ENCODE measurements at places on chromosomes 6 and 20. TPM values are rescaled to one million over a fixed set of nuclear protein-coding genes. Genes with fewer than 3 reads are reported as not detected.
A peak's percentile ranks its signal among the peaks of the same experiment; 100 is the strongest.

- DNase-seq, result no peak
These were observed 76.0 kb upstream of the ADTRP start for GRCh38 chr6:11854408-11855165.

DNA sequence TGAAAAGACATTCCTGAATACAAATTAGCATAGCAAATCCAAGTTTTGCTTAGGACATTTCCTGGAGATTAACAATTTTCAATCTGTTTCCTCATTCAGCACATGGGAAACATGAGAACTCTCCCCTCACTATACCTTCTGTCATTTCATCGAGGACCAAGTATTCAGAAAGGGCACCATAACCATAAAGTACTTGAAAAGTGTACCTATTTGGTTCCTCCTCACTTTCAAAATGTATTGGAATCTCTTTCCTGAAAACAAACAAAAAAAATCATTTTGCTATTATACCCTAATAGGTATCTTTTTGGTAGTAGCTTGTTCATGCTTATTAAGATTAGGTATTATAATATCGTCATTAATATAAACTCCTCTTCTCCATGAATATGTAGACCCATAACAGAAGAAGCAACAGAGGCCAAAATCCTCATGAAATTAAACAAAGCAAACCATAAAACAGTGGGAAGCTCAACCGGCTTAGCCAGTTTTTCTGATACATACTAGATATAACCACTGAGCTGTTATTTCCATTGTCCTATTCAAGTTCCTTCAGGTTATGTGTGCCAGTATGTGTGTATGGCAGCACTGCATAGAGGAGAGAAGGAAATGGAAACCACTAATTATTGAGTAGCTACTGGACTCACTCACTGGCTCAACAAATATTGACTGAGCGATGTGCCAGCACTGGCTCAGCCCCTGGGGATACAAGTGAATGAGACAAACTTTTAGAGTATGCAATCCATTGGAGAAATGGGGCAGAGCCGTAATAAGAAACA, 274.0 kb downstream of the MAFB start:
- DNase-seq, result no peak

- no peak for DNase-seq
These were observed 86.4 kb downstream of the OLIG3 start for GRCh38 chr6:137407816-137408215.

DNA sequence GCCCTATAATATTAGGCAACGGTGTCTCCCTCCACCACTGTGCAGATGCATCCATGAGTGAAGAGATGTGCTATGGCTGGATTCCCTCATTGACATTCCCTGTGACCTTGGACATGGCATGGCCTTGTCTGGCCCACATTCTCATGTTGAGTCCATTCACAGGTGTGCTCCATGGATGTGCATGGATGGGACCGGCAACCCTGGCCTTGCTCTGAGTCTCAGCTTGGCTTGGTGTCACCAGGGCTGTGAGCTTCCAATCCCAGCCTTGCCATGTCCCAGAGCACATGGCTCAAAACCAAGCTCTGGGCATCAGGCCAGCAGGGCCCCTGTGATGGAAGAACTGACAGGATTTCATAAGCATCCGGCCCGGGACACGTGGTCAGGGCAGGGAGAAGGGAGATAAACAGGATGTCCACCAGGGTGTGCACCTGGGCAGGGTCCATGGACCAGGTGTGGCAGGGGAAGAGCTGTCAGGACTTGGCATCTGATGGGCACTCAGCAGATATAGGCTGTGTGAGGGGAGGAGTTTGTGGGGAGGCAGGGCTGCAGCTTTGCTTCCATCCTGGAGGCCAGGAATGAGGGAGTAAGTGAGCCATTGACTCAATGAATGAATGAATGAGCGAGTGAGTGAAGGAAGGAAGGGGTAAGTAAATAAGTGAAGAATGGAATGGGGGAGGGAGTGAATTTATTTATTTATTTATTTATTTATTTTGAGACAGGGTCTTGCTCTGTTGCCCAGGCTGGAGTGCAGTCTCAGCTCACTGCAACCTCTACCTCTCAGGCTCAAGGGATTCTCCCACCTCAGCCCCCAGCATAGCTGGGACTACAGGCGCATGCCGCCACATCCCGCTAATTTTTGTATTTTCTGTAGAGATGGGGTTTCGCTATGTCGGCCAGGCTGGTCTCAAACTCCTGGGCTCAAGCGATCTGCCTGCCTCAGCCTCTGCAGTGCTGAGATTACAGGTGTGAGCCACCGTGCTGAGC, 15.7 kb downstream of the NRSN2 start:
- DNase-seq, result peak; percentile 92

DNA sequence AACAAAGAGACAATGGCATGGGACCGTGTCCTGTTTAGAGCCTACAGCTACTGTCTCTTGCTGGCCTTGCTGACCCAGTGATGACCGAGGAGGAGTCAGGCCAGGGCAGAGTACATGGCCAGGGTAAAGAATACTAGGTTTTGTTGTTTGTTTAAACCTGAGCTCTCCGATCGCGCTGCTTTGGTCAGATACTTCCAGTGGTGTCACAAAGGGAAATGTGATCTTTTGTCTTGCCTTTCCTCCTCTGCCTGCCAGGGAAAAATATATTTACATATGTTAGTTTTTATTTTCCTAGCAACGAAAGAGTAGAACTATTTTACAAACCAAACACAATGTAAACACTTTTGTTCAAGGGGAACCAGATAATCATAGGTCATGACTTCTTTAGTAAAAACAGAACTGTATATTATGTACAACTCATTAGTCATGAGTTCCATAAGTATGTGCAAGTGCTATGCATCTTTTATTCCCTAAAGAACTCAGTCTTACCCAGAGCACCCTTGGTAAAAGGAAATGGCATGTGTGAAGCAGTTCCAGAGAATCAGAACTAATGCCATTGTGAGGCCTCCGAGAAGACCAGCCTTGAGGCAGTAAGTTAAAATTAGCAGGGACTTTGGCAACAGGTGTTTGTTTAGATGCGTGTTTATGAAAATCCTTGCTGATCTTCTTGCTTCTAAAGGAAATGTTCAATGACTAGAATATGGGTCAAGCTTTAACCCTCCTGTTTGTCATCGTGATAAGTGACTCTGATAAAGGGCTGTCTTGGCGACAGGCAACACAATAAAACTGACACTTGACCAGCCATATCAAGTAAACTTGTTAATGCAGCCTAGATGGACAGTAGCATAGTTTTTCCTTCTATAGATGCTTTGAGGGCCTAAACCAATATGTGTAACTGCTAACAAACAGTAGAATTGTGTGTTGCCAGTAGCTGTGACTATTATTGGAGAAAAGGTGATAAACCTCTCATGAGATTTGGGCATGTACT, 204.6 kb downstream of the NKAIN2 start:
- no peak for DNase-seq

The SRMS gene
- not detected for total RNA-seq

- no peak for DNase-seq
These were observed 120.7 kb upstream of the ADGRF1 start for GRCh38 chr6:47162793-47163192.

The CLVS2 gene
- total RNA-seq, result not detected

The EYA2 gene
- total RNA-seq, result 9.1 TPM

The USP49 gene
- total RNA-seq, result 2.7 TPM

The DZANK1 gene
- total RNA-seq, result 1.9 TPM

DNA sequence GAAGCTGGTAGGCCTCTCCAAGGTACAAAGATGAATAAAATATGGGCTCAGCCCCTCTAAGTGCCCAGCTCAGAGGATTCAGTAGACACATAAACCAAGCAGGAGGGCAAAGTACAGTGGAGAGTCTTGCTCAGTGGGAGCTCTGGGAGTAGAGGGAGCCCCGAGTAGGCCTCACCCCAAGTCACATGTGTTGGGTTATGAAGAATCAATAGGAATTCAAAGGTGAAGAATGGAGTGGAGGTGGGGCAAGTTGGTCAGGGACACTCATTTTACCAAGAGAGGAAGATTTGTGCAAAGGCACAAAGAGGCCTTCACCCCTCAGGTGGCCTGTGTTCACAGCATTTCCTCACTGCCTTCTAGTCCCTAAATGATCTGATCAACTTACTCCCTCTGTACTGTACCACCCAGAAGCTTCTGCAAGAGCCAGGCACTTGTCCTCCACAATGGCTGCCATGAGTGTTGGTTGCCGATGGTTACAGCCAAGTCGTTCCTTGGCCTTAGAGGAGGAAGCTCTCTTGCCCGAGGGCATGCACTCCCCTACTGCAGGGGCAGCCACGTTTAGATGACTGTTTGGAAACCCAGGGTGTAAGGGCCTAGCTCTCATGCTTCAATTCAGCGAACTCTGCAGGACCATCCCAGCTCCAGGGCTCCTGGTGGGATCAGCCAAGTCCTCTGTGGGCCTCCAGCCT, 6.7 kb upstream of the CDKN1A start:
- DNase-seq, result no peak

The ENPP1 gene
- total RNA-seq, result 13.5 TPM

GRCh38 chr6:1686117-1687098, 76.7 kb downstream of the FOXC1 start:
- DNase-seq, result no peak

- DNase-seq, result no peak
These were observed 465.2 kb downstream of the MAFB start for GRCh38 chr20:40223810-40224209.
